ENCODE measurements at places on chromosomes 4 and X.

GRCh38 chr4:148238811-148239493 lies 203.3 kb downstream of the NR3C2 start:
- DNase-seq, result no peak

GRCh38 chrX:17529151-17529745 lies 154.2 kb downstream of the NHS start:
- DNase-seq, result no peak

DNA sequence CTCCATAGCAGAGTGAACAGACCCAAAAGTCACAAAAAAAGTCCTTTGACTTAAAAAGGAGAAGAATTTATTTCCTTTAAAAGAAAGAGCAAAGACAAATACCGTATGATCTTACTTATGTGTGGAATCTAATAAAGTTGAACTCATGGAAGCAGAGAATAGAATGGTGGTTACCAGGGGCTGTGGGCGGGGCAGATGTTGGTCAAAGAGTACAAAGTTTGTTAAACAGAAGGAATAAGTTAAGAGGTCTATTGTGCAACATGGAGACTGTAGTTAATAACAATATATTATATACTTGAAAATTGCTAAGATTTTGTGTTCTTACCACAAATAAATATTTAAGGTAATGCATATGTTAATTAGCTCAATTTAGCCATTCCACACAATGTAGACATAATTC lies 173.3 kb upstream of the S100G start:
- no peak for DNase-seq

DNA sequence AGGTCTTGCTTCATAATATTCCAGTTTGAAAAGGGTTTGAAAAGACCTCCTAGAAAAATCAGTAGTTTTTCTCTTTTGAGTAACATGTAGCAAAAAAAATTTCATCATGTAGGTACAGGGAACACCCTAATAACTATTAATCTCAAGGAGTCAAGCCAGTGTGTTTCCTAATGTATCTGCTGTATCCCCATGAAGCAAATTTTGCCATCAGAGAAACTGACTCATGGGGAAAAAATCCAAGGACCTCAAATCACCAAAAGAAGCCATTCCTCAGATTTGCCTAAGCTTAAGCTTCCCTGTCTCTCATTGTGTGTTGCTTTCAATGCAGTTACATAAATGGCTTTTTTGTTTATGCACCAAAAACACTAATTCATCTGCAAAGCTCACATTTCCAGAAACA lies 29.7 kb downstream of the F9 start:
- no peak for DNase-seq

GRCh38 chr4:26238426-26238777 lies 82.4 kb upstream of the RBPJ start:
- DNase-seq, result no peak

DNA sequence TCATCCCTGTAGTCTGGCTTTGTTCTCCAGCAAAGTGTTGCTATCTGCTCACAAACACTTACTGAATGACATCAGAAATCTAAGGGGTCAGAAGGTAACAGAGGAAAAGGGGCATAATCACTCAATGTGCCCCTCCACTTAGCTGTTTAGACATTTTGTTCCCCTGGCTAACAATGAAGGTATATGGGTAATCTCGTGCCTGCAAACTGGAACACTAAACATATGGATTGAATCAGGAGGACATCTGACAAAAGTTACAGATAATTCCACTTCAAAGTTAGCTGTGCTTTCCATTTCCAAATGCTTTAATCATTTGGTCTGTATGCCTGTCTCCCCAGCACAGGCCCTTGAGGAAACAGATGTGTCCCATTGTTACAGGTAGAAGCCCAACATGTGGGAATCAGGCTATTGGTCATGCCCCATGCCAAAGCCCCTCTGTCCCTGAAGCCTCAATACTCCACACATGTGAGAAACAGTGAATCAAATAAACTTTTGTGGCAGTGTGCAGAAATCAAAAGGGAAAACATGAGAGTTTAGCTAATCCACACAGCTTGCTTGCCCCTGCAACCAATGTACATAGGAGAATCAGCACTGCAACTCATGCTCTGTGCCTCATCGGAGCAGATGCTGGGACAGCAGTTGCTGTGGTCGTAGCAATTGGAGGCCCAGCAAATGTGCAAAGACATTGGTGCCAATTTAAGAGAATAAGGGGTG lies 111.7 kb downstream of the RNF150 start:
- no peak for DNase-seq

GRCh38 chr4:36269101-36269500 lies 12.3 kb upstream of the DTHD1 start:
- no peak for DNase-seq

- DNase-seq, result no peak
These were observed 39.5 kb downstream of the SLC7A11 start for GRCh38 chr4:138202686-138203085.

DNA sequence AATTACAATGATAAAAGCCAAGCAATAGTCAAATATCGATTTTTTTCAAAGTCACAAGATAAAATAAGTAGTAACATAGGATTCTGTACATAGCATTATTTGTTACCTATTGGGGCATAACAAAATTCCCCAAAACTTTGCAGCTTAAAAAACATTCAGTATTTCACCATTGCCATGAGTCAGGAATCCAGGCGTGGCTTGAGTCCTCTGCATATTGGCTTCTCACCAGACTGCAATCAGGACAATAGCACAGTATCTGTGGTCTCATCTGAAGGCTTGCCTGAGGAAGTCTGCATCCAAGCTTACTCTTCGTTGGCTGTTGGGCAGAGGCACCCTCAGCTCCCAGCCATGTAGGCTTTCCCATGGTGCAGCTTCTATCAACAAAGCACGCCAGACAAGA lies 6.2 kb upstream of the CTBP1 start:
- DNase-seq, result no peak

DNA sequence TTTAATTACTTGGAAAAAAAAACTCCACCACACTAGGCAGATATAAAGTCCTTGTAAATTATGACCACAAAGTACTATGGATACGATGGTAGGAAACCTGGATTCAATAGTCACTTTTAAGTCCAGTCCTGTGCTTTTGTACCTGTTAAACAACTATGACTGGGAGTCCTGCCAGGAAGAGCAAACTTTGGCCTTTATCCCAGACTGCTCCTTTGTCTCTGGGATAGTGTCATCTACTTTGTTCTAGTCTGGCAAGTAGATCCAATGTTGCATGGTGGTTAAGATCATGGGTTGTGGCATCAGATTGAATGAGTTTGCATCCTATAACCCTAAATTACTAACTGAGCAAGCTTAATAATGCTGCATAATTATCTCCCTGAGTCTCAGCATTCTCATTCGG lies 175.3 kb upstream of the FGF13 start:
- no peak for DNase-seq

DNA sequence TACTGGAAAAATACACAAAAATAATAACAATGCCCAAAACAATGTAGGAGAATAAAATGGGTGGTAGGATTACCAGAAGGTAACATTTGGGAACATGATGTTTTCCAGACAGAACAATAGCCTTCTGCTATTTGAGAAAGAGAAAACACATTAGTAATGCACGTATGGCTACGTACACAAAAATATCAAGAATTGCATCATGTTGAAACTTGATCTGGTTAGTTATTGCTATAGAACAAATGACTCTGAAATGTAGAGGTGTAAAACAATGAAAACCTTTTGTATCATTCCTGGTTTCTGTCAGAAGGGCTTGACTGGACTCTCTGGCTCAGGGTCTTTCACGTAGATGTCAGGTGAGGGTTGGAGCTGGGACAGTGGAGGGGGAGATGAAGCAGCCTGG lies 1040.0 kb downstream of the FAT4 start:
- DNase-seq, result no peak

GRCh38 chr4:172978848-172979247 lies 189.8 kb upstream of the GALNT7 start:
- DNase-seq, result no peak

- DNase-seq, result no peak
These were observed 229.6 kb upstream of the AGA start for GRCh38 chr4:177671845-177672244.

DNA sequence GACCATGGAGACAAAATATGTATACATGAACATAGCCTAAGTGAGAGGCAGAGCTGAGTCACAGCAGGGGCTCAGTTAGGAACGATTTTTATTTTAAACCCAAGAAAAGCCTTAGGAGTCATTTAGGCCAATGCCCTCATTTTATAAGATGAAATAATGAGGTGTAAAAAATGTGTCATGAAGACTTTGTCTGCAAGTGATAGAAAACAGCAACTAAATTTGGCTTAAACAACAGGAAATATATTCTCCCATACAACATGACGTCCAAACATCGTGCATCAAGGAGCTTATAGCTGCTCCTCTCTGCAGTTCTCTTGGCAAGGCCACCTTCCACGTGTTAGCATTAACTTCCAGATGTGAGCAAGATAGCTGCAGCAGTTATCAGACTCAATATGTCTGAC lies 16.8 kb downstream of the SCFD2 start:
- DNase-seq, result no peak

- no peak for DNase-seq
These were observed 99.6 kb upstream of the MSX1 start for GRCh38 chr4:4759883-4760282.

DNA sequence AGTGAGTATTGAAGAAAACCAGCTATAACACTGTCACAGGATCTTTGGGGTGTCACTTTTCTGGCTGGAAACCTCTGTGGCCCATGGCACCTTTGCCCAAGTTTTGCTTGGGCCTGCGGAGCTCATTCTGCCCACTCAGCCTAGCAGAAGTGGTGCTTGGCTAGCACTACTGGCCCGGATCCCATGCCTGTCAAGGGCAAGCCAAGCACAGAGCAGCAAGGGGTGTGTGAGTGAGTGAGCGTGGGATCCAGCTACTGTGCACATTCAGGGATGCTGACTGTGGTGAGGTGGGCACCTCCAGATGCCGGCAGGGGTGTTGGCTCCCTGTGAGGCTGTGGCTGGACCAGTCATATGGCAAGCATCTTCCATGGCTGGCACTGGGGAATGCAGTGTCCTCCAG lies 55.4 kb upstream of the RASGEF1B start:
- no peak for DNase-seq

Measured in erythroblast (primary cell).